ENCODE measurements at places on chromosomes 3 and 15.
A peak's percentile ranks its signal among the peaks of the same experiment; 100 is the strongest.

DNA sequence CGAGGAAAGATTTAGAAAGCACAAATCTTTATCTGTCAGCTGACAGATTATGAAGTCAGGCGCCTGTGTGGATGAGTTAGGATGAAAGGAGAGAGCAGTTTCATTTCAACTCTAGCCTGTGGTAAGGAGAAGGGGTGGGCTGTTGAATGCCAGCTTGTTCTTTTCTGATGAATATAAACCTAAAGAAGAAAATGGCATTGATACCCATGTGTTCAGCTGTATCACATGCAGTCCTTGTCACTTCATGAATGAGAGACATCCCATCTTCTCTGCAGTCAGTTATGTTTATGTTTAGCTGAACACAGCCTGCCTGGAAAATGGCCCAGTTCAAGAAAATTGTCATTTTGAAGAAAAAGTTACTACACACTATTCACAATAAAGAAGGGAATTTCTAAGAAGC is 345.7 kb upstream of the RBMS3 start:
- DNase-seq, result no peak

- DNase-seq, result no peak
Measured at GRCh38 chr3:145889730-145890129, 271.3 kb downstream of the PLOD2 start.

DNA sequence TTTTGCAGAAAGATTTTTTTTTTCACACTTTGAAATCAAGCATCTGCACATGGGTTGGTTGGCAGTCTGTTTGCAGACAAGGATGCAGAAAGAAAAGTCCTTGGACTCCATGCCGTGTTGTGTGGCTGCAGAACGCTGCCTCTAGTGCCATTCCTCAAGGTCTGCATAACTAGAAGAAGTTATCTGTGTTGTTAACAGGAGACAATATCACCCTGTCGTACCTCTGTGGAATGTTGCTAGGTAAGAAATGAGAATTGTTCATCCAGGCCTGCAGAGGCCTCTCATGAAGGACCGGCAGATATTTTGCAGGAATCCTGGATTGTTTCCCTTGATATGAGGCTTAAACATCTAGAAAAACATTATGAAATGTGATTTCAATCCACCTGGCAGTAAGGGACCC is 58.5 kb upstream of the PPARG start:
- no peak for DNase-seq

GRCh38 chr3:54122324-54123002 is at the start of gene CACNA2D3:
Gene CACNA2D3, plus strand, starts transcription at chr3:54122552.
- DNase-seq, result no peak

- DNase-seq, result no peak
Measured at GRCh38 chr3:179541596-179541995, 21.1 kb upstream of the ACTL6A start.

DNA sequence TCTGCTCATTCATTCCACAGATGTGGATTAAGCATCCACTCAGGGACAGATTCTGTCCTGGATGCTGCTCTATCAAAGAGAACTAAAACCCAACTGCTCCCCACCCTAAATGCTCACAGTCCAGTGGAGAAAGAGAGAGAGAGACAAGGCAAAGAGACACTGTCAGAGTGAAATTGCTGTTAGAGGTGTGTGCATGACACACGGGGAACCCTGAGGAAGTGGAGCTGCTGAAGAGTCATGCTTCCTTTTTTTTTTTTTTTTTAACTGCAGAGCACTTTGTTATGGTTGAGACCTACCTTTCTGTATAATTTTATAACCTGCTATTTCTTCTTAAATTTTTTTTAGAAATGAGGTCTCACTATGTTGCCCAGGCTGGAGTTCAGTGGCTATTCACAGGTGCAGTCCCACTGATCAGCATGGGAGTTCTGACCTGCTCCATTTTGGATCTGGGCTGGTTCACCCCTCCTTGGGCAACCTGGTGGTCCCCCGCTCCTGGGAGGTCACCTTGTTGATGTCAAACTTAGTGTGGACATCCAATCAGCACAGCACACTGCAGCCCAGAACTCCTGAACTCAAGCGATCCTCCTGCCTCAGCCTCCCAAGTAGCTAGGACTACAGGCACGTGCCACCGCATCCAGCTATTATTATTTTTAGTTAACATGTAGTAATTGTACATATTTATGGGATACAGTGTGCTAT is 18.2 kb upstream of the PSTPIP1 start:
- no peak for DNase-seq

DNA sequence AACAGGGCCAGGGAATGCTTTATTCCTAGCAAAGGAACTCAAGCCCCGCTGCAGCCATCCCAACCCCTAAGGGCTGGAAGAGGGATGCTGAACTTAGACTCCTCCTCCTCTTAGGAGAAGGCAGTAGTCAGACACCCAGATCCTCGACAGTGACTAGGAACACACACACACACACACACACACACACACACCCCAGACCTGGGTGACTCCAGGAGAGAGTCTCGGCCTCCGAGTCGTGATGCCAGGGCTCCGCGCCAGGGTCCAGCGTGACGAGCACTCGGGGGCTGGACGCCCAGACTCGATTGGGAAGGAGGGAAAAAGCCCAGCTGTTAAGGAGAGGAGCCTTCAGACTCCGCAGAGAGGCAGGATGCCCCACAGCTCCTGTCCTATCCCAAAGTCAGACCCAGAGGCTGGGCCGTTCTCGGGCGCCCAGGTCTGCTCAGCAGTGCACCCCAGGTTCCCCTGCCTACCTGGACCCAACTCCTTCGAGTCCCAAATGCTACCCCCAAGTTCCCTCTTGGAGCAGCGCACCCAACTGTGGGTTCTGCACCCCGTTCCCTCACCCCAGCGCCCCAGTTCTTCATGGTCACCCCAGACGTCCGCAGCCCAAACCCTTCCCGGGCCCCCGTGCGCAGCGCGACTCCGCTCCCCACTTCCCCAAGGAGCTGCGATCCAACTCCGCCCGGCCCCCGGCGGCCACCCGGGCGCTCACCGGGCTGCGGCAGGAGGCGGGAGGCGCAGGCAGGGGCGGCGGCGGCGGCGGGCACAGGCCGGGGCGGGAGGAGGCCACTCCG is 421 bp downstream of the BMF start:
- peak; percentile 88 for DNase-seq

DNA sequence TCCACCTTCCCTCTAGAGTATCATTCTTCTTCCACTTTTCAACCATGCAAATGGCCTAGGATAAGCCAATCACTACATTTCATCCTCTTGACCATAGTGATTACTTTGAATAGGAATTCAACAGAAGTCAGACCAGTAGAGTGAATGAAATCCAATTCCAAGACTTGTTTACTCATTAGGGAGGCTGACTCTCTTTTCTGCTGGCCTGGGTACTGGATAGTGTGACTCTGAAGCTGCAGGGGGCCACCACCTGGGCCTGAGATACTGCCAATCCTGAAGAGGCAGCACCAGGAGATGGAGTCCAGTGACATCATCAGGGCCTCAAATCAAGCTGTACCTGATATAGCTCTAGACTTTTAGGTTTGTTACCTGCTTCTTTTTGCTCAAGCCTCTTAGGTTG is 7.0 kb upstream of the FSTL1 start:
- DNase-seq, result peak; percentile 14

Data from coronary artery (tissue), 2 donors.